NCI-H774 (cell line): ENCODE measurements at places on chromosomes 16 and 17.

DNA sequence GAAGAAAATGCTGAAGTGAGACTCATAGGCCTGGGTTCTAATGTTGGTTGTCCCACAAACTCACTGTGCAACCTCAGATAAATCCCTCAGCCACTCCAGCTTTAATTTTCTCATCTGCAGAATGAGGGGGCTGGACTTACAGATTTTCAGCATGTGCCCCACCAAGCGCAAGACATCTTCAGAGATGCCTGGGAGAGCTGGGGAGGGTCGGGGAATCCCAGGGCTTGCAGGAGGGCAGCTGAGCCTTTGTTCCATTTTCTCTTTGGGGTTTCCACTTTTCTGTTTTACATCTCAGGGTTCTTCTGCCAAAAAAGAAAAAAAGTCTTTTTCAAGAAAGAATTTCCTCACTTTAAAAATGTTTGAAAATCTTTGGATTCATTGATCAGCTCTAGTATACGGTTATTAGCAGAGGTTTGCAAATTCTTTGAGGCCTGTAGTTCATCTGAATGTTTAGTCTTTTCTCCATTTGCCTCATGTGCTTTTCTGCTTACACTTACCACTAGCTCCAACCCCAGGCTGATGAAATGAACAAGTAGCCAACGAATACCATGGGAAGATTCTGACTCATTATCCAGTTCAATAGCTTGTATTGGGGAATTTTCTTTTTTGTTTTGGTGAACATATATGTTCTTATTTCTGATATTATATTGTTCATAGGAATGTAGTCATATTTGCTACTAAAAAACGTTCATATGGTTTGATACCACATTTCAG, 56.4 kb downstream of the CHD9 start:
- DNase-seq: no peak

DNA sequence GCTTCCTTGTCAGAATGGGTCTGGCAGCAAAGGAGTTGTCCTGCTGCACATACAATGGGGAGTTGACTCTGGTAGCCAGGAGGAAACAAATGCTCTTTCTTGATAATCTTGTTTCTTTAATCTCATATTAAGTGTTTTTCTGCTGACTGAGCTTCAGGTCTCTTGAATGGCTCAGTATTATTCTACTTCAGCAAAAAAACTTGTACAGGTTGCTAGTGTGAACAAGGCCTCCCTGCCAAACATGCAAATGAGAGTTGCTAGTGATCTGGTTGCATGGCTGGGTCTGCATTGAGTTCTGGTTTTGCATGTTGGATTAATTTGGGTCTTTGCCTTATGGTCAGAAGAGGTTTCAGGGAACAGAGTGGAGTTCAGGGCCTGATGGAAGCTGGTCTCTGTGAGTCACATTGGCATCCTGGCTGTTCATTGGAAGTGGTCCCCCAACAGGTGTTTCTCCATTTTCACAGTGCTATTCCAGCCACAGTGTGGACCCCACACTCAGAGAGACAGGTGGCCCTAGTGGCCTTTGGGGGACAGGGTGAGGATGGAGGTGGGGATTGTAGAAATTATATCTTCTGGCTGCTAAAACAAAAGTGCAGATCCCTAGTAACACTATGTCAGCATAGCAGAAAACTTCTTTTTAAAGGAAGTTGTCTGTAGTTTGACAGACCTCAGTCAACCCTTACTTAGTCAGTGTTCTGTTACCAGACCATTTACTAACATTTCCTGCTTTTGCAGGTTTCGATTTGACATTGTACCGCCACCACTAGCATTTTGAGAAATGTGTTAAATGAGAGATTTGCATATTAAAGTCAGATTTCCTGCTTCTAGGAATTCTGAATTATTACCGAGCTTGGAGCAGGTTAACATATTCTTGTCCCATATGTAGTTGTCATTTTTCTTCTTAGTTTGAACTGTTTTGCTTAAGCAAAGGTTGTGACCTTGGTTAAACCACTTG, 47.1 kb downstream of the EPN2 start:
- DNase-seq: no peak

DNA sequence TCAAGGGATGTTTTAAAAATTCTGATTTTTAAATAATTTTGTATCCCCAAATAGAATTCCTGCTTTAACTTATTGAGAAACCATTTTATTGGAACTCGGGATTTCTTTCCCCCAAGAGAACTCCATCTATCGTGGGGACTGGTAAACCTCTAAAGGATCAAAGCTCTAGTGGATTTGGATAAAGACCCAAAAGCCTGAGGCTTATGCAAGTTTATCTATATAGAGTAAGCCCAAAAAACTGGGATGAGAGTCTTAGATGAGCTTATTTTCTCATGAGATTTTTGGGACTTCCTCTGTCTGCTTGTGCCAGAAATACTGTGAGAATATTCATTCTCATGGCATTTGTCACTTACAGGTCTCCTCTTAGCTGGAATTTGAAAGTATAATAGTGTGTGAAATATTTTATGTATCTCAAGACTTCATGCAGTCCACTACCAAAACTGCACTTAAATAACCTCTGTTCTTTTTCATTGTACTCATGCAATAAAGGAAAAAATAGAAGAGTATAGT, 333.1 kb downstream of the BCAS3 start:
- no peak for DNase-seq

DNA sequence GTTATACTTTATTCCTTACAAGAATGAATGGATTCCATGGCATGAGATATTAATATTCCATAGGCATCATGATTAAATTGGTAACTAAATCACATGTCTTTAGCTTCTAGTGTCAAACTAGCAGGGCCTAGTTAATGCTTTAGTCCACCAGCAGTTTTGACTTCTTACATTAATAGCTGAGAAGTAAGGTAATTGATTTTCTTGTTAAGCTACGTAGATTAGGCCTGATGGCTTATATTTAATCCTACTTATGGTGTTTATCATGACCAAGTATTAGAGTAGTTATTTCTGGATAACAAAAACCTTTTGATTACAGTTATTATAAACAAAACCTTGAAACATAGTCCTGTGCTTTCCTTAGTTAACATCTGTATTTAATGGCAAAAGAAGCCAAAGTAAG, 184.5 kb downstream of the TANC2 start:
- DNase-seq: no peak
